H54 (cell line): ENCODE measurements at places on chromosomes 2 and 18.

- DNase-seq: no peak
These were observed 16.1 kb downstream of the PRELID3A start for GRCh38 chr18:12423820-12424219.

DNA sequence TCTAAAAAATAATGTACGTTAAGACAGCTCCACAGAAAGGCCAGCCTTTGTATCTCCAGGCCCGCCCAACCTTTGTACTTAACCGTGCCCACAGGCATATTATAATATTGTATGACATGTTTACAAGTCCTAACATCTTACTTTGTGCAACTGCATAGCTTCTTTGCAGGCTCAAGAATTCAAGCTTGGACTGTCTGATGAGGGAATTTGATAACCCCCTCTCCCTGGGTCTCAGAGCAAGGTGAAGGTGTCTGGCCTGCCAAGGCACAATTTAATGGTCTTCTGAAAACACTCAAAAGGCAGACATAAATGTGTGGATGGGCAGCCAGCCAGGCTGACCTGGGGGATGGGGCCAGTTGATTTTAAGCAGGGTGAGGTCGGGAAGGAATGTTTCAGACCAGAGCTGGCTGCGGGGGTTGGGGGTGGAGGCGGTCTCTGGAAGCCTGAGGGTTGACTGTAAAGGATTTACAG lies 732.7 kb upstream of the FANCL start:
- DNase-seq: no peak

GRCh38 chr2:96195410-96196066 lies 13.1 kb downstream of the STARD7 start:
- DNase-seq: no peak

GRCh38 chr2:215736653-215737290 lies 276.6 kb downstream of the MREG start:
- no peak for DNase-seq

DNA sequence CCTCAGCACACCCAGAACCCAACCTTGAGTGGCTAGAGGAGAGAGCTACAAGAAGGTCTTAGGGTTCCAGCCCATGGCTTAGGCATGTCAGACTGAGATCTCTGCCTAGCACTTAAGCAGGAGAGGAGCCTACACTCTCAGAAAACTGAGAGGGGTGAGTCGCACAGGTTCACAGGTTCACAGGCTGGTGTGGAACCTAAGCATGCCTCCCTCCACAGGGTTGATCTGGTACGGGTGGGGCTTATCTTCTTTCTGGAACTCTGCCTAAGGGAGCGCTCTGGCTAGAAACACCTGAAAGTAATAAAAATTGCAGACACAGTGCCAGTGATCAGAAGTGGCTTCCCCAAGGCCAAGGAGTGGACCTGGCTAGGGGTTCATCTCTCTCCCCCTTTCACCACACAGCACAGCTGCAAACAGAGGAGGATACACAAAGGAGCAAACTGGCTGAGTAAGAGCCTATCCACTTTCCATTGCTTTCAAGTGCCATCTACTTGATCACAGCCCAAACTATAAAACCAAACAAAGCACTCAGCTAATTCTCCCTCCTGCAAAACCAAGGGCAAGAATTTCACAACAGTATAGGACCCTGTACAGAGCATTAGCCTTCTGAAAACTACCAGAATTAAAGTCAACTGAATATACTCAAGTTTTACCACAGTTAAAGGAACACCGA lies 481.9 kb upstream of the SETBP1 start:
- no peak for DNase-seq

GRCh38 chr2:210919128-210919527 lies 362.7 kb downstream of the CPS1 start:
- DNase-seq: no peak

GRCh38 chr2:96202152-96202854 lies 6.3 kb downstream of the STARD7 start:
- DNase-seq: no peak

DNA sequence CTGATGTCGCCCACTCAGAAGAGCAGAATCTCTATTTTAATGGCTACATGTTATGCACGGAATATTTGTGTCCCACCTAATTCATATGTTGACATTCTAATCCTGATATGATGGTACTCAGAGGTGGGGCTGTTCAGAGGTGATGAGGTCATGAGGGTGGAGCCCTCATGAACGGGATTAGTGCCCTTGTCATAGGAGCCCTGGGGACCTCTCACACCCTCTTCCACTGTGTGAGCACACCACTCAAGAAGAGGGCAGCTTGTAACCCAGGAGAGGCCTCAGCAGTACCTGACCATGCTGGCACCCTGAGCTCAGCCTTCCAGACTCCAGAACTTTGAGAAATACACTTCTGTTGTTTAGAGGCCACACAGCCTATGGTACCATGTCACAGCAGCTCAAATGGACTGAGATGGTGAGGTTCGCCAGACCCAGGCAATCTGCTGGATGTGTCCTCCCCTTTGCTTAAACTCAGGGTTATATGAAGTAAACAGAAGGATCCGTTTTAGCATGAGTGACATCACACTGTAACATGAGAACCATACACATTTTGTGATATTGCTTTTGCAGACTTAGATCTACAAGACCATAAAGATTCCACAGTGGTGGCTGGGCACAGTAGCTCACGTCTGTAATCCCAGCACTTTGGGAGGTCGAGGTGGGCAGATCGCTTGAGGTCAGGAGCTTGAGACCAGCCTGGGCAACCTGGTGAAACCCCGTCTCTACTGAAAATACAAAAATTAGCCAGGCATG lies 48.7 kb downstream of the ATOH8 start:
- no peak for DNase-seq

DNA sequence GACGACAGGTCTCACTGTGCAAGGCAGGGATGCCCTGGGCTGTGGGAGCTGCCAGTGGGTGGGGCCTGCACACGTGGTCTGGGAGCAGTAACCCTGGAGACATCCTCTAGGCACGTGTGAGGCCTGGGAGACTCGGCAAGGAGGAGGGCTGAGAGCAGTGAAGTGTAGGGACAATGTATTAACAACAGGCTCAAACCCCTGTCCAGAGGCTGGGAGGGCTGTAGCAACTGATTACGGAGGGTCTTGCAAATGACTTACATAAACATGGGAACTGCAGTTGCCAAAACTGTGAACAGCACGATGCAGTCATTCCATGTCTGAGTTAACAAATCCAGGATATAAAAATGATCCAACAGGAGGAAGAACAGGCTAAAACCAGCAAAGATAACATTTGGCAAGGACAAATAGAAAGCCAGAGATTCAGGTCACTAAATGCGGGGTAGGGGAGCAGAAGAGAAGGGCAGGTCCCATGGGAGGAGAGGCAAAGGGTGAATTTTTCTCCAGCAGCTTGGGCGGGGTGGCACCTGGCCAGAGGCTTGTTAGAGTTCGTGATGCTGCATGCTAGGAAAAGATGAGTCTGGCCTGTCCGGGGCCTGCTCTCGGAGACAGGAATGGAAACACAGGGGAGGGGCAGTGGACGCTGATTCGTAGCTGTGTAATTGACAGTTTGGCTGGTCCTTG lies 44.9 kb downstream of the CYP27C1 start:
- peak; percentile 42 for DNase-seq
